ENCODE measurements at places on chromosomes 4 and X.

DNA sequence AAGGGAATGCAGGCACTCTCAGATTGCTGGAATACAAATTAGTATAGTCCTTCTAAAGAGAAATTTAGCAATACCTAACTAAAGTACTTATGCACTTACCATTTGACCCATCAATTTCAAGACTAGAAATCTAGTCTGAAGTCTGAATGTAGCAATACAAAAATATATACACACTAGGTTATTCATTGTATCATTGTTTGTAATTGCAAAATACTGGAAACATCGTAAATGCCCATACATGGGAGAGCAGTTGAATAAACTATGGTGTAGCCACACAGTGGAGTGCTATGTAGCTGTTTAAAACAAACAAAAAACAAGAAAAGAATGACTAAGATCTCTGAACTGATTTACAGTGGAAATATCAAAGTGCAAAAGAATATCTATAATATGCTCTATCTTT, 346.4 kb downstream of the ZNF674 start:
- DNase-seq, result no peak

GRCh38 chr4:27326991-27327390, 466.4 kb downstream of the STIM2 start:
- DNase-seq, result no peak

DNA sequence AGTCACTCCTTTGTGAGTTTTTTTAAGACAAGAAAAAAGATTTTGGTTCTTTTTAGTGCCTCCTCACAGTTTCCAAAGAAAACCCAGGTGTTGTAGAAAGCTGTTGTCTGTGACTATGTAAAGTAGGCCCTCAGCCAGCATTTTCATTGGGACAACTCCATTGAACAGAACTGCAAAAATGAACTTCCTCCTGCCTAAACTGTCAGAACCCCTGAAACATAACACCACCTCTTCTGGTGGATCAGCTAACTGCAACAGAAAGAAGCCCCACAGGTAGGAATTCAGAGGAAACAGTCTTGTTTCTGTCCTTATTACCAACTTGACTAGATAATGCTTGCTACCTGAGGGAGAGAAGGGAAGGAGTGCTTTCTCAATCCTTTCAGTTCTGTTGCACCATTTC, 3.4 kb upstream of the ATP11C start:
- no peak for DNase-seq

DNA sequence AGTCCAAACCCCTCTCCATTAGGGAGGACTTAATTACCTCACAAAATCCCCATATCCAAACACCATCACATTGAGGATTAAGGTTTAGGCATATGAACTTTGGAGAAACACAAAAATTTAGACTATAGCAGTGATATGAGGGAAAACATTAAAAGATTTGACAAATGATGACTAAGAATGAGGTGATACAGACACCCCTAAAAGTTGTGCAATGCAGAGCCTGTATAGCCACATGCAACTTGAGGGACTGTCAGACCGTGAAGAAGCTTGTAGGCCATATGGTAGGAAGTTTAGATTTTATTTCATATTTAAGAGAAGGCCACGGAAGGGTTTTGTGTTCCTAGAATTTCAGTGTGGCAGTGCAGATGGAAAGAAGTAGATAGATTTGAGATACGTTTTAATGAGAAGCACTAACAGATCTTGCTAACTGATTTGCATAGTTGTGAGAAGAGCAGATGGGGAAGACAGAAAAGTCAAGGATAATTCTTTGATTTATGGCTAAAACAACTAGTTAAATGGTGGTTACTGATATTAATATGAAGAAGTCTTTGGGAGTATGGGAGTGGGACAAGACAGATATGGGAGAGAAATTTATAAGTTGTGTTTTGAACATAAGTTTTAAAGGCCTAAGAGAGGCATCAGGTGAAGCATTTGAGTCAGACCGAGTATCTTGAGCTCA, 5.5 kb upstream of the FIP1L1 start:
- DNase-seq, result no peak

GRCh38 chrX:6909396-6909795, 238.1 kb upstream of the STS start:
- DNase-seq, result no peak

GRCh38 chrX:357693-358471, 28.8 kb downstream of the PPP2R3B start:
- peak; percentile 15 for DNase-seq

GRCh38 chr4:15373363-15373762, 54.5 kb upstream of the C1QTNF7 start:
- no peak for DNase-seq

DNA sequence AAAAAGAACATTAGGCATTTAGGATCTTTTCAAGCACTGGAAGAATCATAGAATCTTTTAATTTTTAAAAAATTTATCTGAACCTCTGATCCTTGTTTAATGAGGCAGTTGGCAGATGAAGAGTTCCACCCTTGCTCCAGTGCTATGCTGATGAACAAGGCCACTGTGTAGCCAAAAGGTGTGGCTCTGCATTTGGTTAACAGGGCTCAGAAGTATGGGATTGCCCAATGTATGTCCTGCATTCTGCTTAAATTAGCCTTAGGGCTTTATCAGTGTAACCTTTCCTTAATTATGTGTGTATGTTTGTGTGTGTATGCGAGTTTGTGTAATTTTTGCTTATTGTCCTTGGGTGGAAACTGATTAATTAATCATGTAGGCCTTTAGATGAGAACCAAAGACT, 43.3 kb upstream of the PPM1K start:
- DNase-seq, result no peak

GRCh38 chr4:12911750-12912358, 572.3 kb downstream of the RAB28 start:
- no peak for DNase-seq

GRCh38 chrX:20007962-20008622, 17.2 kb upstream of the BCLAF3 start:
- no peak for DNase-seq

GRCh38 chr4:26807330-26807729, 53.3 kb upstream of the STIM2 start:
- DNase-seq, result no peak

DNA sequence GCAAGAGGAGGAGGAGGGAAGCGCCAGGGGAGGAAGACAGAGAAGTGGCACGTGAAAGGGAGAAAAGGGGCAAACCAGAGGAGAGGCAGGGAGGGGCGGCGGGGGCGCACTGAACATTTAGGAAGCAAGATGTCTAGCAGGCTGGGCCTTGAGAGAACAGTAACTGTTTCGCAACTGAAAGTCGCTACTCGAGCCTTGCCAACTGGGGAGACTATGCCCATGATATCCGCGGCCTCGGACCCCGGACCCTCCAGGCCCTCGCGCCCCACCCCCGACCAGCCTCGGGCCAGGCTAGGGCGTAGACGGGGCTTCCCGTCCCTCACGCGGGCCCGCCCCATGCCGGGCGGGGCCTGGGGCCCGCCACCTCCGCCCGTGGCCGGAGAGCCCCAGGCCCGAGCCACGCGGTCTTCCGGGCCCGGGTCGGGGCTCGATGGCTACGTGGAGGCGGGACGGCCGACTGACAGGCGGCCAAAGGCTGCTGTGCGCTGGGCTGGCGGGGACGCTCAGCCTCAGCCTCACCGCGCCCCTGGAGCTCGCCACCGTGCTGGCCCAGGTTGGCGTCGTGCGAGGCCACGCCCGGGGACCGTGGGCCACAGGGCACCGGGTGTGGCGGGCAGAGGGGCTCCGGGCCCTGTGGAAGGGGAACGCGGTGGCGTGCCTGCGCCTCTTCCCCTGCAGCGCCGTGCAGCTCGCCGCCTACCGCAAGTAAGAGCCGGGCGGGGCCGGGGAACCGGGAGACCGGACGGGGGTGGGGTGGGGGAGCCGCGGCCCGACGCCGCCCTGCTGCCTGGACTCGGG, at the start of gene SLC25A43:
TSS of gene SLC25A43 (plus strand) at position 363 of the 798 bp plus-strand sequence. CDS start at position 431, 68 bp downstream.
- DNase-seq, result peak; percentile 12

GRCh38 chr4:40586034-40586433, 43.6 kb downstream of the RBM47 start:
- DNase-seq, result no peak

DNA sequence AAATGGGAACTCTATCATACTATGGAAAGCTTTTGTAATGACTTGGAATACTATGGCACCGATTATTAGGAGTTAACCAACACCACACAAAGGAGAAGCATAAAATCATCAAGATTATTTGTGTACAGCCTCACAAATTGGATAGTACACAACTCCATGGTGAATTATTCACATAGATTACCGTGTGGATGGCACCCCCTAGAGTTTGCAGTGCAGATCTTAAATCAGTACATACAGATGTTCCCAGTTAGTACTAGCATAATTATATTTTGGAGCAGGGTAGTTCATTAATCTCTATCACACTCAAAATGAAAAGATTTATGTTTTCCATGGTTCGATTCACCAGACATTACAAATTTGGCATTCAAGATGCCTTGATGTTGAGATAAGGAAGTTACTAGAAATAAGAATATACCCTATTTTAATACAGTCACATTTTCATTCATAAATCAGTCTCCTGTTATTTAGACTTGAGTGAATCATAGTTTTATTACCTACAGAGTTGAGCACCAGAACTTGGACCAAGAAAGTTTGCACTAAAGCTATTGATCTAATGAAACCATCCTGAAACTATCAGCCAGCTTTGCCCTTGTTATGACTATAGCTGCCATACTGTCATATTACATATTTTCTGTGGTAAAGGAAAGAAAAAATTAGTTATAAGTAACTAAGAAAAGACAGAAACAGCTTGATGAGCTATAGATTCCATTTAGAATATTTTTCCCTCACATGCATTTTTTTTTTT, 531.8 kb downstream of the GLUD2 start:
- DNase-seq, result no peak

DNA sequence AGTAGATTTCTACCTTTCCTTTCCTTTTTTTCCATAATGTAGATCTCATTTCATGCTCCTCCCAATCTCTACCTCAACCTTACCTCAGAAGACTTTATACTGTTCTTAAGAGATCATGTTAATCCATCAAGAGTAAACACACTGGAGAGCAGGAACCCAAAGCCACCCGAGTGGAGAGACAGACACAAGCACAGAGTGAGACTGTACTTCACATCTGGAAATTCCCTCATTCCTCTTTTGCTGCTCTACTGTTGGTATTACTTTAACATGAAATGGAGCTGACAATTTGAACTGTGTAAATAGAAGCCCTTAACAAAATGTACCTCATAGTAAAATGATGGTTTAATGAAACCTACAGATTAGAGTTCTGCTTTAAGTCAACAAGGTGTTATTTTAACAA, 105.7 kb upstream of the RASGEF1B start:
- DNase-seq, result no peak

DNA sequence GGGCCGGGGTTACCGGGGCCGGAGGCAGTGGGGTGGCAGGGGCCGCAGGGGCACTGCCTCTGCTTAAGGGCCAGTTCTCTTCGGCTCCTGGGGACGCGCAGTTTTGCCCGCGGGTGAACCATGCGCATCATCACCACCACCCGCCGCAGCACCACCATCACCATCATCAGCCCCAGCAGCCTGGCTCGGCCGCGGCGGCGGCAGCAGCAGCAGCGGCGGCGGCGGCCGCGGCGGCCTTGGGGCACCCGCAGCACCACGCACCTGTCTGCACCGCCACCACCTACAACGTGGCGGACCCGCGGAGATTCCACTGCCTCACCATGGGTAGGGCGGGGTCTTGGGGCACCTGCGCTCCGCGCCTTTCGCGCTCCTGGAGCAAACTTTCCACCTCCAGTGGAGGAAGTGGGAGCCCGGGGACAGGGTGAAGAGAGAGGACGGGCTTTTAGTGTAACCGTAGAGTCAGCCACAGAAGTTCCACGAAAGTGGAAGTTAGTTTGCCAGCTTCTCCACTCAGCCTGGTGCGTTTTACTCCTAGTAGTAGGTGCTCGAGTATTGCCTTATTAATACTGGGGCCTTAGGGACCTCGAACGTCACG, 729 bp downstream of the GSX2 start:
- DNase-seq, result no peak

- DNase-seq, result no peak
Measured at GRCh38 chrX:155857561-155857960, 23.6 kb upstream of the VAMP7 start.

GRCh38 chr4:112029771-112030171, 115.5 kb upstream of the FAM241A start:
- DNase-seq, result no peak

GRCh38 chr4:142801966-142802365, 44.1 kb downstream of the INPP4B start:
- DNase-seq, result no peak

GRCh38 chr4:158446106-158446505, 75.6 kb upstream of the RXFP1 start:
- no peak for DNase-seq

DNA sequence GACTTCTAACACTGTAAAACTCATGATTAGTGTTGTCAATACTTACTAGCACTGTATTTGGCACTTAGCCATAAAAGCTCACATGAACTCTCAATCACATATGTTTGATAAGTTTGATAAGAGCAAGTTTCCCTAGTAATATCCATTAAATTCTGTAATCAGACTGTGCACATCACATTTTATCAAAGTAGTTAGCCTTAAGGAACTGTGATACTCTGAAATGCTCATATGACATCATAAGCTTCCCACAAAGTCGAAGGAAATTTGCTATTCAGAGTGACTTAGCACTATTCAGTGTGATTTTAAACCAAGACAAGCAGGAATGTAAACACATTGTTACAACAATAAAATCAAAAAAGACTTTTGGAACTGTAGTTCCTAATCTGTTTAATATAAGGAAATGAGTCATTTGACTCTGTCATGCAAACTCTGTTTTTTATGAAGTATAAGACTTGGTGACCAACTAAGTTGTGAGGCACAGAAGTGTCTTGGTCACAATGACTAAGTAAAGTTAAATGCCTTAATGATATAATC, 6.7 kb downstream of the SLC7A11 start:
- no peak for DNase-seq

GRCh38 chr4:54793856-54794422, 136.2 kb downstream of the KIT start:
- DNase-seq, result no peak

GRCh38 chr4:117084866-117085701, at the start of gene TRAM1L1:
Gene TRAM1L1 (minus strand): TSS chr4:117085576. CDS start chr4:117085393, 183 bp downstream.
- DNase-seq, result no peak

- DNase-seq, result no peak
Measured at GRCh38 chrX:68041110-68041509, 392.2 kb downstream of the OPHN1 start.

- no peak for DNase-seq
Measured at GRCh38 chr4:146124023-146124680, 51.4 kb upstream of the LSM6 start.

GRCh38 chr4:4761128-4761982, 98.1 kb upstream of the MSX1 start:
- no peak for DNase-seq

GRCh38 chr4:23788460-23788859, 101.4 kb downstream of the PPARGC1A start:
- DNase-seq, result no peak

DNA sequence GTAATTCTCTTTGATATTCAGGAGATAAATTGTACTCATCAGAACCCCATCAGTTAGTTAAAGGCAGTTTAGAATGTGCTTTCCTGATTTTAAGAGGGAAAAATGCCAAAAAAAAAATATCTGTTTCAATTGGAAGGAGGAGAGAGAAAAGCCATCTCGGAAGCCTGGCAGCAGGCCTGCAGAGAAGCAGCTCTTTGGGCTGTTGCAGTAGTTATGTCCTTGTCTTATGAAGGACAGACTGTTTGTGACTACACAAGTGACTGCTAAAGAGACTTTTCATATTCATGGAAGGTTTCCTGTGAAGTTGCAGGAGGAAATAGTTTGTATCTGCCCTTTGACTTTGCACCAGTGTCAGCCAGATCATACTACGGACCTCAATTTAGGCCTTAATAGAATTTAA, 88.8 kb downstream of the DCLK2 start:
- DNase-seq, result no peak
